Activated CD8-positive, alpha-beta memory T cell treated with anti-CD3 and anti-CD28 coated beads for 4 hours (primary cell): ENCODE measurements at places on chromosomes 1 and 21.

GRCh38 chr1:185973645-185974044 lies 239.5 kb downstream of the HMCN1 start:
- DNase-seq = no peak

DNA sequence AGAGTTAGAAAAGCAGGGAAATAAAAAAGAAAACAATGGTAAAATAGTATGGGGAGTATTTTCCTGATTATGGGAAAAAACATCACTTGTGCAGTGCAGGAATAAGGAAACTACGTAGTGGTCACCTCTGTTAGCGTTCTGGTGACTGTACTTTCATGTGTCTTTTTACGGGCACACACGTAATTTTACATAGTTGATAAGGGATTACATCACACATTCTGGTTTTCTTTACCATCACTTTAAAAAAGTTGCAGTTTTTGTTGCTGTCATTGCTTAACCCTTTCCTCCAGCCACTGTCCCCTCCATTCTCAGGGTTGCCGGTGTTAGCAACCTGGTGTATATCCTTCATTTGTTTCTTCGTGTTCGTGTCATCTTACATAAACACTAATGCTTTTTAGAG lies 35.1 kb downstream of the CNIH3 start:
- no peak for DNase-seq

DNA sequence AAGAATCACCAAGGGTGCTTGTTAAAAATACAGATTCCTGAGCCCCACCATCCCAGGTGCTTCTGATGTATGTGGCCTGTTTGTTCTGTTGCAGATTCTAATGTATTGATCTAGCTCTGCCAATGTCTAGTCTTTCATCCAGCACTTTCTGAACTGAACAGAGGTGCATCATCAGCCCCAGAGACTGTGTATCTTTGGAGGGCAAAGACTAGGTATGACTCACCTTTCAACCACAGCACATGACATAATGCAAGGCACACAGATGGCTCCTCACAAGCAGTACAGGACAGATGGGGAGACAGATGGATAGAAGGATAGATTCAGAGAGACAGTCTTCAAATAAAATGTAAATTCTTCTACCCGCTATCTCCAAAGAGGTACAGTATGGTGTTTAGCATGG lies 32.3 kb downstream of the CD58 start:
- peak; percentile 26 for DNase-seq

- DNase-seq = no peak
Observed at GRCh38 chr21:15004721-15005370, 60.0 kb downstream of the NRIP1 start.

DNA sequence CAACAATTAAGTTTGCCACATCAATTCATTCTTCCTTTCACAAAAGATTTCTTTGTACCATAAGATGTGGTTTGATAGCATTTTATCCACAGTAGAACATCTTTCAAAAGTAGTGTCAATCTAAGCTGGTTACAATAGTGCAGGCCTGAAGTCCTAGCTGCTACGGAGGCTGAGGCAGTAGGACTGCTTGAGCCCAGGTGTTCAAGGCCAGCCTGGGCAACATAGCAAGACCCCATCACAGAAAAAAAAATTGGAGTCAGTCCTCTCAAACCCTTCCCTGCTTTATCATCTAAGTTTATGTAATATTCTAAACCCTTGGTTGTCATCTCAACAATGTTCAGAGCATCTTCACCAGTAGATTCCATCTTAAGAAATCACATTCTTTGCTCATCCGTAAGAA lies 31.7 kb downstream of the DENND1B start:
- no peak for DNase-seq

GRCh38 chr21:27743971-27744564 lies 777.2 kb upstream of the ADAMTS5 start:
- no peak for DNase-seq

DNA sequence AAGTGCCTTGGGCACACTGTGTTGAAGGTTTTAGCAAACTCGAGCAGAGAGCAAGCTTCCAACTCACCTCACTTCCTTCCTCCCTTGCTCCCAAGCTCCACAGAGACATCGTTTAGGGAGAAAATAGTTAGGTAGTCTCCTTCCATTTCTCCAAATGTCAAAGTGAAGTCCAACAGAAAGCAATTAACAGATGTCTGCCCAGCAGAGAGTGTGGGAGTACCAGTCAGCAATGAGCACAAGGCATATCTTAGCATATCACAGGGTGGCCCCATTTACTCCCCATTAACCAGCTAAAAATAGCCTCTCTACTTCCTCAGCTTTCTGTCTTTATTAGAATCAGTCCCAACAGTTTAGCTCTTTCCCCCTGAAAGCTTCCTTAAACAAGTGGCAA lies 334.2 kb upstream of the CAMK1G start:
- no peak for DNase-seq

GRCh38 chr1:75870951-75871350 lies 61.3 kb downstream of the ASB17 start:
- no peak for DNase-seq

DNA sequence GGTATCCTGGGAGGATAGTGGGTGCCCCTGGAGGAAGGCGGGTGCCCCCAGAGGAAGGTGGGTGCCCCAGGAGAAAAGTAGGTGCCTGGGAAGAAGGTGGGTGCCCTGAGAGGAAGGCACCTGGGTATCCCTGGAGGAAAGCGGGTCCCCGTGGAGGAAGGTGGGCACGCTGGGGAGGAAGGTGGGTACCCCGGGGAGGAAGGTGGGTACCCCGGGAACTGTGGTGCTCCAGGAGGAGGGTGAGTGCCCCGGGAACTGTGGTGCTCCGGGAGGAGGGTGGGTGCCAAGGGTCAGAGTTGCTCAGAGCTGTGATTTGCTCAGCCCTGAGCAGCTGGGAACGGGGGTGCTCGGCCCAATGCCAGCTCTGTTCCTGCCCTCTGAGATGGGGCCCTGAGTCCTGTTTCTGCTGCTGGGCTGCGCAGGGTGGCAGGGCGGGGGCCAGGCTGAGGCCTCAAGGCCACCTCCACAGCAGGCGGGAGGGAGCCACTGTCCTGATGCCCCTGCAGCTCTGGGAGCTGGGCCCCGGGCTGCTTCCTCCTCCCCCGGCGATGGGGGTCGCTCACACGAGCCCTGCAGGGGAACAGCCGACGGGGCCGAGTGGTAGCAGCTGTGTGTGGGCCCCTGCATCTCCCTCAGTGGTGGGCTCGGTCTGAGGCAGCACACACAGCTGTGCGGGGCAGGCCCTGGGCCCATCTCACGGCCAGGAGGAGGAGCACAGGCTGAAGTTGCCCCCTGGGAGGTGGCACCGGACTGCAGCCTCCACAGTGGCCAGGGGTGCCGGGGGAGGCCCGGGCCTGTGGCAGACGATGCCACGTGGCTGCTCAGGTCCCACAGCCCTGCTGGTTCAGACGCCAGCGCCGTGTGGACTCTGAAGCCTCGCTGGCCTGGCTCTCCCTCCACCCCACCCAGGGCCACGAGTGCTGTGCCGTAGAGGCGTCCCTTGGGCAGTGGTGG lies 57.4 kb downstream of the SLX9 start:
- no peak for DNase-seq

DNA sequence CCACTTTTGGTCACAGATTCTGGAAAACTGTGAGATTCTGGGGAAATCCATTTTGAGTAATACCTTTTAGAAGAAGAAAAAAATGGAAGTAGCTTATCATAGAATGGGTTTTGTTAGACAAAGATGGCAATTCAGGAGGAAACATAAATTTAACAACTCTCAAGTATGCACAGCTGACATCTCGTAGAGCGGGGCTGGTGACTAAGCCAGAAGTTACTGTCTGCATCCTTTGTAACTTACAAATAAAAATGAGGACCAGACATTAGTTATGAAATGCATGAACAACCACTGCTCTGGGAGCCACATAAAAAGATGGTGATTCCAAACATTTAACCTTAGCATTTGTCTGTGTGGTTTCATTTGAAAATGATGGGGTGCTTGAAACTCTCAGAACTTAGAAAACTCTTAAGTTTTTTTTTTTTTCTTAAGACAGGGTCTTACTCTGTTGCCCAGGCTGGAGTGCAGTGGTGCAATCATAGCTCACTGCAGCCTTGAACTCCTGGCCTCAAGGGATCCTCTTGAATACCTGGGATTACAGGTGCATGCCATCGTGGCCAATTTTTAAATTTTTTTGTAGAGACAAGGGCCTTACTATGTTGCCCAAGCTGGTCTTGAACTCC lies 49.2 kb upstream of the ATP5PO start:
- DNase-seq = no peak

GRCh38 chr21:29433366-29434059 lies 134.8 kb downstream of the BACH1 start:
- DNase-seq = no peak

DNA sequence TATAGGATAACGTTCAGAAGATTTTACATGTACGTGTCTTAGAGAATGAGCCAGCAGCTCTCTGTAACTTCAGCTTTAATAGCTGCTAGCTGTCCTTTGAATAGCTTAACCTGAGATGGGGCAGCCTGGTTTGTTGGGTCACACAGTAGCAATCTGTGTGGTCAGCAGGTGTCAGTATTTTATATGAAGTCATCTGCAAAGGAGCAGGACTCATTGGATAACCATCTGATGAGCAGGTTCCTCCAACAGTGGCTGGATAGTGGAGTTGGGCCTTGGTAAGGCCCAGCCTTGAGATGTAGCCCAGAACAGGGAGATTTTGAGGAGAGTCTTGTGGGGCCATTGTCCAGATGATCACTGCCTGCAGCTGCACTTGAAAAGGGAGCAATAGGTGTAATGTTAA lies 6.4 kb downstream of the GSTM5 start:
- no peak for DNase-seq

- DNase-seq = no peak
Observed at GRCh38 chr1:167648978-167649744, 19.1 kb downstream of the RCSD1 start.

- no peak for DNase-seq
Observed at GRCh38 chr1:9910076-9910422, at the start of gene CTNNBIP1. CTNNBIP1 (minus strand) TSS chr1:9910269; CDS start chr1:9872064, 38,205 bp downstream.

DNA sequence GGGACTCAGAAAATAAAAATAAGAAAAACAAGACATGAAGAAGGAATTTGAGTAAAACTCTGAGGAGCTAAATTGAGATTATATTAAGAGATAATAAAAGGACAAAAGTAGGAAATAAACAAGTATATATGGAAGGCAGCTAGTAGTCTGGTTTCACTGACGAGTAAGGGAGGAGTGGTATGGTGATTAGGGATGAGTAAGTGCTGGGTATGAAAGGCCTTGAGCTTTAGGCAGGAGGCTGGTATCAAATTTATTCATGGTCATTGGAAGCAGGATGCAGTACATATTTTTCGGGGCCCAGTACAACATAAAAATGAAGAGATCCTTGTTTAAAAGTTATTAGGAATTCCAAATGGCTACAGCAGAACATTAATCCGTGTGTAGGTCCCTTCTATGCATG lies 789.7 kb upstream of the PRMT6 start:
- no peak for DNase-seq

DNA sequence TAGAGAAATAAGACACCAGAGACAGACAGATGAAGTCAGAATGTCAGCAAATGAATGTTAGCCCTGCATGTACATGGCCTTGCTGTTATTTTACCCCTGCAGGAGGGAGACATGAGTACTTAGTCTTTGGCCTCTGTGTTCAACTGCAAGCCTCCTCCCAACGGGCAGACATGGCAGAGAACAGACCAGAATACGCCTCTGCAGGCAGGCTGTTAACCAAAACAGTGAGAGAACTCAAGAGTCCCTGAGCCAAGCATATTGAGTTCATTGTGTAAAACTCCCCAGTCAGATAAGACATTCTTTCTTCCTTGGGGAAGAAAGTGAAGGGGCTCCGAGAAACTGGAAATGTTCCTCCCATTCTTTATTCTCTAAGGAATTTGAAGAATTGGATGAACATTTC lies 150.9 kb downstream of the PHTF1 start:
- no peak for DNase-seq

DNA sequence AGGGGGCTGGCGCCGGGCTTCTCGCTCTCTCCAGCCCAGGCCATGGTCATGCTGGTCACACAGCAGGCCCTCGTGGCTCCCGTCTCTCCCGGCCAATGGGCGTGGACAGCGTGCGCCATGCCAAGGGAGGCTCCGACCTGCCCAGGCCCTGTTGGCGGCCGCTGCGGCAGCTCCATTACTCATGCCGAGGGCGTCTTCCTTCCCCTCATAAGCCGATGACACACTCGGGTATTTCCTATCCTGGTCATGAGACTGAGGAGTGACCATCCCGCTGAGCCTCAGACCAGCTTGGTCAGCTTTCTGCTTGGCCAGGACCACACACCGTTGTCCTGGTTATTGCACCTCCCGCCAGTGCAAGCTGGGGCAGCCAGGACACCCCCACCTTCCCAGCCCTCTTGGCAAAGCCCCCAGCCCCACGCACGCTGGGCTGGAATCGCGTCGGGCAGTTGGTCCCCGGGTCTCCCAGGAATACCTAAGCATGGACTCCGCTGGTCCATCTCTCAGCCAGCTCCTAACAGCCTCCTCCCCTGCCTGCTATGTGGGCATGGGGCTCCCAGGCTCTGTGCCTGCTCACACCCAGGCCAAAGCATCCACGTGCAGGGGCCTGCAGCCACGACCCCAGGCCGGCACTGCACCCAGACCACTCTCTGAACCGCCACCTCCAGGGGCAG lies 49.8 kb downstream of the ARHGEF16 start:
- no peak for DNase-seq

GRCh38 chr1:24021403-24022266 lies 41.5 kb upstream of the SRSF10 start:
- no peak for DNase-seq

GRCh38 chr1:215146240-215146975 lies 63.9 kb downstream of the KCNK2 start:
- no peak for DNase-seq

- DNase-seq = no peak
Observed at GRCh38 chr1:70057500-70057899, 147.9 kb downstream of the LRRC40 start.

GRCh38 chr21:15408089-15408488 lies 321.7 kb upstream of the USP25 start:
- DNase-seq = no peak

GRCh38 chr1:215830226-215830810 lies 263.2 kb downstream of the KCTD3 start:
- DNase-seq = no peak

DNA sequence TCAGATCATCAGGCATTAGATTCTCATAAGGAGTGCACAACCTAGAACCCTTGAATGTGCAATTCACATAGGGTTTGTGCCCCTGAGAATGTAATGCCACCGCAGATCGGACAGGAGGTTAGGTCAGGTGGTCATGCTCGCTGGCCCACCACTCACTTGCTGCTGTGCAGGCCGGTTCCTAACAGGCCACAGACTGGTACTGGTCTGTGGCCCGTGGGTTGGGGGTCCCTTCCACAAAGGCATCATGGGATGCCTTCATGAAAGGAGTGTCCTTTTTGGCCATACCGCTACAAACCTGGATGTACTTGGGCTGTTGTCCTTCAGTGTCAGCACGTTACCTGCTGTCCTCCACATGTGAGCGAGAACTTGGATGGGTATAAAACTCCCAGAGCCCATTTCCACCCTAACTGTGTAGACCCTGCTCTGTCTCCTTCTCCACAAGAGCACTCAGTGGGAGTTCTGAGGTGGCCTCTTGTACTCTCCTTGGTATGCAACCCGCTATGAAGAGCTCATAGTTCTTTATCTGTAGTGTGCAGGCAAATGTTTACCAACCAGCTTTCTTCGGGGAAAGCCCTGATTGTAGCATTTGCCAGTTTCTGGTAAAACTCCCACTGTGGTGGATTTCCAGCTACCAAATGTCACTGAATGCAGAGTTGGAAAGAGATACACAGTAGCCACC lies 41.7 kb upstream of the SLC19A1 start:
- no peak for DNase-seq
